ENCODE measurements at places on chromosomes 3 and 15.
A peak's percentile ranks its signal among the peaks of the same experiment; 100 is the strongest.

GRCh38 chr3:187626581-187626980 is 43.6 kb downstream of the SST start:
- DNase-seq = no peak

DNA sequence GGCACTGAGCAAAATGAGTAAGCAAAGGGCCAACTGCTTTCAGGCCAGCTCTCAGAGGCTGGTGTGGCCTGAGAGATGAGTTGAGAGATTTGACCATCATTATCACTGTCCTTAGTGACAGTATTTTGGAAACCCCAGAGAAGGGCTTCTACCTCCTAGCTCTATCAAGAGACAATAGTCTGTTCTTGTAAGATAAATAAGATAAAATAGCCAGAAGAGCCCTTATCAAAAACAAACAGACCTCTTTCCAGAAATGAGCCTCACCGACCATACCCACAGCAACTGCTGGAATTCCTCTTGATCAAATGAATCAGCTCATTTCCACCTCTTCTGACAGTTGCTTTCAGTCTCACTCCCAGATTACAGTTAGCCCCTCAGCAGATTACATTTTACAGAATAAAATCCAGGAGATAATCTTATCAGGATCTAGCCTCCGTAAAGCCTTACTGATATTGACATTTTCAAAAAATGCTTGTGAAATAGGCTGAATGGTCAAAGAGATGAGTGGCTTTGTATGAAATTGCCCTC is 4.5 kb downstream of the HDC start:
- DNase-seq = peak; percentile 39

DNA sequence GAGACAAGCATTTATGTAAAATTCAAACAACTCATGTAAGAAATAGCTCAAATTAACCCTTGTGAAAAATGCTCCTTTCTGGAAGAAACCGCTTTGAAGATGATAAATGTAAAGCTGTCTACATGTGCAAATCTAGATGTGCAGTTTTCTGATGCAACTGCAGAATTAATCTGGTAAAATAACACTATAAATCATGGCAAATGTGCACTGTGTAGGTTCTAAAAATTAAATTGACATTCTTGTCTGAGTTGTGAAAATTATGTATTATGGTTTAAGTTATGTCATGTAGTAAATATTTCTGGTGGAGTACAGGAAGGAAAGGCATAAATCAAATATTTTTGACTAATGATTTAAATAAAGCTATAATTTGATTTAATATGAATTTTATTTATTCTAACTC is 678.1 kb upstream of the SEMA6D start:
- DNase-seq = no peak

DNA sequence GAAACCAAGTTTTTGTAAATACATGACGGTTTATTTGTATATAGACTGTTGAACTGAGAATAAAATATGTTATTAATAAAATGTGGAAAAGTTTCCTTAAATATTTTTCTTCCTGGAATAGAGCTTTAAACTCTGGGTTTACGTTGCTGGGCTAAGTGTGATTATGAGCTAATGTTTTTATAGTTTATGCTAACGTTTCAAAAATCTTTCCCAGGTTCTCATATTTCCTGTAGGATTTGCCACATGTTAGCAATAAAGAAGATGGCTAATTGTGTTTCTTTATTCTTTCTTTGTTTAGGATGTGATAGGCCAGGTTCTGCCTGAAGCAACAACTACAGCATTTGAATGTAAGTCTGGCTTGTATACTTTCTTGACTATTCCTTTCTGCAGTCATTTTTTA is 7.2 kb downstream of the MAP2K5 start:
- DNase-seq = no peak

GRCh38 chr3:4831580-4831950 is 147.7 kb upstream of the BHLHE40 start:
- no peak for DNase-seq

DNA sequence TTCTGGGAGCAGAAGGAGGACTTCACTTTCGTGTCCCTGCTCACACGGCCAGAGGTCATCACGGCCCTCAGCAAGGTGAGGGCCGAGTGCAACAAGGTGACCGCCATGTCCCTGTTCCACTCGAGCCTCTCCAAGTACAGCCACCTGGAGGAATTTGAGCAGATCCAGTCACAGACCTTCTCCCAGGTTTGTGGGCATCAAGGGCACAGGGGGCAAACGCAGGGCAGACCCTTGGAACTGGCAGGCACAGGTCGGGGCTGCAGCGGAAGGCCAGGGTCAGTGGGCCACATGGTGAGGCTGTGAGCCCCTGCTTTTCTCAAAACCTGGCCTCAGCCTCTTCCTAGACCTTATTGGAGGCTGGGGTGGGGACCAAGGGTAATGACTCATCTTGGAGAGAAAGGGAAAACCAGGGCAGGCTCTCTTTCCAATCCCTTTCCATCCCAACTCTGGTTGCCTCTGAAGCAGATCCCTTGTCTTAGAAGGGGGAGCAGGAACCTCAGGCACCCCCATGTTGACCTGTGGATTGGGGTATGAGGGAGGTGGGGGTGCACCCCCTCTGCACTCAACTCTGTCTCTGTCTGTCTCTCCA is 29.5 kb downstream of the DNAH1 start:
- no peak for DNase-seq

DNA sequence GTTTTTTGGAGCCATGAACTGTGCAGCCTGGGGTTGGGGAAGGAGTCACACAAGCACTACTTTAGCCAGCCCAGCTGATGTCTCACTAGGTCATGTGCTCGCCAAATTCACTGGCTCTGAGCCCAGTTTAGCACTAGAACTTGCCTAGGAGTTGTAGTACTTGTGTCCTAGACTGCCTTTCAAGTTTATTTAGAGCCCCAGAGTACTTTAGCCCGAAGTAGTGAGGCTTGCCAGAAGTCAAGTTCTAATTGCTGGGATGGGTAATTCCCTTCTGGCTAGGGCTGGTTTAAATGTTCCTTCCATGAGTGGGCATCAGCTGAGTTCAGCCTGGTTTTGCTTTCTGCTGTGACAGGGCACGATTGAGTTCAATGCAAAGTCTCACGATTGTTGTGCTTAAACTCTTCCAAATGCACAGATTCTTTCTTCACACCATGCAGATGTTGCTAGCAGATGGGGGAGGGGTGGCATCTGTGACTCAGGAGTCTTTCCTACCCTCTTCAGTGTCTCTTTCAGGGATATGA is 228.2 kb upstream of the ZPLD1 start:
- no peak for DNase-seq

GRCh38 chr3:274927-275326 is 78.4 kb downstream of the CHL1 start:
- no peak for DNase-seq

GRCh38 chr3:89098964-89099585 is 8.3 kb upstream of the EPHA3 start:
- DNase-seq = peak; percentile 44

DNA sequence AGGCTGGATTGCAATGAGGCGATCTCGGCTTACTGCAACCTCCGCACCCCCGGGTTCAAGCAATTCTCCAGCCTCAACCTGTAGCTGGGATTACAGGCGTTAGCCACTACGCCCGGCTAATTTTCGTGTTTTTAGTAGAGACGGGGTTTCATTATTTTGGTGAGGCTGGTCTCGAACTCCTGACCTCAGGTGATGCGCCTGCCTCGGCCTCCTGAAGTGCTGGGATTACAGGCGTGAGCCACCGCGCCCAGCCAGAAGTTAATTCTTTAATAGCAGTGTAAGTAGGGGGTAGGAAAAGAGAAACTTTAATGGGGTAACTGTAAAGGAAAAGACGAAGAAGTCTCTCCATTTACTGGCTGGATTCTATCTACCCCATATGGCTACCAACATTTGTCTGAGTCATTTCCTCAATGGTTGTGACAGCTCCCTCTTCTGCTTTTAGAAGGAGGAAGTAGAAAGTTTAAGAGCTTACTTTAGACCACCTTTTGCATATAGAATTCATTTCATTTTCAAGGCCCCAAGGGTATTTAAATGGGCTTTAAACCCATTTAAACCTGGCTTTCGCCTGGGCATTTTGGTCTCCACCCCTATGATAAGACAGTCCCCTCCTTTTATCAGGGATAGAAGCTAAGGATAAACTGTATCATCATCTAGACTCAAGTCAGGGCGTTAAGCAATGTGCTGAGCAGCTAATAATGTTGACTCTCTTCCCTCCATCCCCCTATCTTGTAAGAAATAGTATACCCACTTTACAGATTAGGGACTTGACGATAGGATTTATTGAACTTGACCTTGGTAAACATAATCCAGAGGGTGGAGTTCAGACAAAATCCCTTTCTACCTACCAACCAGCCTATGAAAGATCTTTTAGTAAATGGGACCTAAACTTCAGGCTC is 1.1 kb upstream of the CDV3 start:
- DNase-seq = peak; percentile 59

DNA sequence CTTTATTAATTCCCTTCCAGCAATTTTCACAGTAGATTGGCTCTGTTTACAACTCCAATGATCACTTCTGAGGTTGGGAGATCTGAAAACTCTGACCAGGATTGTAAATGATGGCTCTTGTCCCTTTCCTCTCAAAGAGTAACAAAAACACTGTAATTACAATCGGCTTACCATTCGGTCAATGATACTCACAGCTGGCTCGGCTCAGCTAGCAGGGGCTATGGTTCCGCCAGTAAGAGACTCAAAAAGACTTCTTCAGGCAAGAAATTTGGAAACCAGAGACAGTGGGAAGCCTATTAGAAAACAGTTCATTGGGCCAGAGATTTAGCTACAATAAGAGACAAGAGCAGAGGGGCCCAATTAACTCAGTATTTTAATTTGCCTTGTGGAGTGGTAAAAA is 96.6 kb downstream of the LRRC3B start:
- DNase-seq = no peak

GRCh38 chr3:174598885-174599439 is 260.2 kb upstream of the NAALADL2 start:
- DNase-seq = no peak

DNA sequence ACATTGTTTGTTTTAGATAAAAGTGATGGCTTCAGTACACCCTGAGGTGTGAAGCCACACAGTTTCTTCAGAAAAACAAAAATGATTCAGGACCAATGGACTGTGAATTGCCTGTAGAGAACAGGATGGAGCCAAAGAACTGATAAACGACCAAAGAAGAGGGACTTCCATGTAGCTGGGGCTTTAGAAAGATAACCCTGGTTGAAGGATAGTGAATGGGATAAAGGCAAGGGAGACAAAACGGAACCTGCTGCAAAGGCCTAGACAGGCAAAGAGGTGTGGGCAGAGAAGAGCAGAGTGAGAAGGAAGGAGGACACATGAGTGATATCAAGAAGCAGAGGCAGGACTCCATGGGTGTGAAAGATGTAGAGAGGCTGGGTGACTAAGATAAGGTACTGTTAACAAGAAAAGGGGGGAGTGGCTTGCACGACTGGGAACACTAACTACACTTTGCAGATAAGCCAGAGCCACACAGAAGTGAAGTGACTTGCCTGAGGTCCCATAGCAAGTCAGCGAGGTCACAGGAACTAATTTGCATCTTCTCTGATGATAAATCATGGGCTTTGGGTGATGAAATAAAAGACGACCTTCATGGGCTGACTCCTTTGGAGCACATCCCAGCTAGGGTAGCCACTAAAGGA is 44.3 kb downstream of the RAB6B start:
- DNase-seq = peak; percentile 23

DNA sequence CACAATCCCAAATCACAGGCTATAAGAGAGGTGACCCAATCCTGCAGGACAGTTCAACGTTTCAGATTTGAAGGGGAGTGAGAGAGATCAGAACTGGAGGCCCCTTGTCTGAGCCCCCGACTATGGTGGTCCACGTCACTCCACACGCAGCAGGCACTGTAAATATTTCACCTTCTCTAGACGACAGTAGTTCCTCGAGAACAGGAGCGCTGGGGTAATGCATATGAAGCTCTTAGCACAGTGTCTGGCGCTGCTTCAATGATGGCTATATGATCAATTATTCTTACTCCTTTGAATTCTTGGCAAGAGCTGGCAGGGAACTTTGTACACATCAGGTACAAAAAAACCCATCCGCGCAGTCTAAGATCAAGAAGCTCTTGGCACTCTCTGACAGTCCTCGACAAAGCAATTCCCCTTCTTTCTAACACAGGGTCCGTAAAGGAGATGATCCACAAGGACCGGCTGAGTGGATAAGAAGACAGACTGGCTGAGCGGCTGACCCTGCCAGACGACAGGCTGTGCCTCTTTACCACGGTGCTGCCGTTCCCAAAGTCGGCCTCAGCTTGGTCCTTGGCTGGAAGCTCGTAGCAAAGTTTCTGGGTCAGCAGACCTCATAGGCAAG is 522 bp upstream of the NRROS start:
- DNase-seq = no peak

GRCh38 chr15:79045041-79045440 is 45.5 kb downstream of the RASGRF1 start:
- no peak for DNase-seq

- no peak for DNase-seq
Measured at GRCh38 chr3:138547342-138547975, 46.6 kb downstream of the CEP70 start.

DNA sequence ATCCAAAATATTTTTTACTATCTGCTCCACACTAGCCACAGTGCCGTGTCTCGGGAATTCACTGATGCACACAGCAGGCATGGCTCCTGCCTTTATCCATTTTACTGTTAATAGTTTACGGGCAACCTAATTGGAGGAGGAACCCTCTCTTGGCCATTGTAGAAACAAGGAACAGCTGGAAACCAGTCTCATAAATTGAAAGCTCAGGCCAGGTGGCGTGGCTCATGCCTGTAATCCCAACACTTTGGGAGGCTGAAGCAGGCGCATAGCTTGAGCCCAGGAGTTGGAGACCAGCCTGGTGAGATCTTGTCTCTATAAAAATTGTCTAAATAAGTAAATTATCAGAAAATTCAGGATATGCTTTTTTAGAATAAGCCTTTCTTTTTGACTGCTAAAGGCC is 39.0 kb downstream of the IL5RA start:
- no peak for DNase-seq

- peak; percentile 87 for DNase-seq
Measured at GRCh38 chr15:78077053-78077870, at the start of gene TBC1D2B. Gene TBC1D2B, minus strand, starts transcription at chr15:78077711. Its CDS starts 59 bp downstream, at chr15:78077652.

DNA sequence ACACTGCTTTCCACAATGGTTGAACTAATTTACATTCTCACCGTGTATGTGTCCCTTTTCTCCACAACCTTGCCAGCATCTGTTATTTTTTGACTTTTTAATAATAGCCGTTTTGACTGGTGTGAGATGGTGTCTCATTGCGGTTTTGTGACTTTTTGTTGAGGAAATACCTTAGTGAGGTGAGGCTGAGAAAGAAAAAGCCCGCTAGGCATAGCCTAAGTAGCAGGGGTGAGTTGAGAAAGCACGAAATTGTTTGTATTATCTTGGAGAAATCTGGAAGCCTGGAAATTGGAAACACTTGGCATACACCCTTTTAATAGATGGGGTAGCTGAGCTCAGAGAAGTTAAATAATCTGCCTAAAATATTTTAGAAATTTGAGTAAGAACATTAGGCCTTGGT is 61.5 kb upstream of the CFAP161 start:
- no peak for DNase-seq

GRCh38 chr3:5194801-5195509 is 7.4 kb downstream of the EDEM1 start:
- DNase-seq = no peak

- DNase-seq = no peak
Measured at GRCh38 chr15:40309344-40309862, 1.7 kb upstream of the PLCB2 start.

- DNase-seq = no peak
Measured at GRCh38 chr3:152428577-152428976, 159.8 kb downstream of the MBNL1 start.

- DNase-seq = no peak
Measured at GRCh38 chr15:98597666-98598065, 50.7 kb upstream of the IGF1R start.
